ENCODE measurements at places on chromosomes 7 and 10. TPM values are rescaled to one million over a fixed set of nuclear protein-coding genes. Genes with fewer than 3 reads are reported as not detected.

PDE6C gene
- total RNA-seq: not detected

TAS2R3 gene
- 1.5 TPM for total RNA-seq

VSIR gene
- total RNA-seq: 19.6 TPM

CPA1 gene
- not detected for total RNA-seq

RAMP3 gene
- not detected for total RNA-seq

SCIN gene
- total RNA-seq: under 0.01 TPM

TLX1 gene
- total RNA-seq: not detected

ZP3 gene
- 0.99 TPM for total RNA-seq

MRPS17 gene
- 14.8 TPM for total RNA-seq

LDB1 gene
- total RNA-seq: 40.6 TPM

PAX2 gene
- total RNA-seq: not detected

MYH16 gene
- not detected for total RNA-seq

PLAC9 gene
- 73.6 TPM for total RNA-seq

MKX gene
- total RNA-seq: not detected

DDX56 gene
- 45.7 TPM for total RNA-seq

FBXL13 gene
- 4.5 TPM for total RNA-seq

MORN4 gene
- total RNA-seq: 10.4 TPM

SH2B2 gene
- total RNA-seq: 0.92 TPM

TMEM72 gene
- not detected for total RNA-seq

CTAGE4 gene
- 0.66 TPM for total RNA-seq

FOXL3 gene
- not detected for total RNA-seq

NPFFR1 gene
- under 0.01 TPM for total RNA-seq

HOXA7 gene
- not detected for total RNA-seq

BTBD16 gene
- total RNA-seq: 0.40 TPM

RARRES2 gene
- total RNA-seq: not detected

ZNF853 gene
- 0.13 TPM for total RNA-seq

CALY gene
- total RNA-seq: not detected

SLC39A12 gene
- not detected for total RNA-seq

TET1 gene
- total RNA-seq: 3.4 TPM

PRKG1 gene
- 48.3 TPM for total RNA-seq

NSUN5 gene
- 15.5 TPM for total RNA-seq

INMT gene
- total RNA-seq: 3.5 TPM

RABGEF1 gene
- total RNA-seq: 42.2 TPM

SPOCK2 gene
- 0.26 TPM for total RNA-seq
